ENCODE measurements at places on chromosomes 1 and 21.

- no peak for DNase-seq
Observed at GRCh38 chr1:198125995-198126735, 30.6 kb upstream of the NEK7 start.

GRCh38 chr21:43703035-43703880, 15.7 kb upstream of the PDXK start:
- DNase-seq: no peak

- no peak for DNase-seq
Observed at GRCh38 chr1:171984262-171984661, 143.0 kb downstream of the DNM3 start.

DNA sequence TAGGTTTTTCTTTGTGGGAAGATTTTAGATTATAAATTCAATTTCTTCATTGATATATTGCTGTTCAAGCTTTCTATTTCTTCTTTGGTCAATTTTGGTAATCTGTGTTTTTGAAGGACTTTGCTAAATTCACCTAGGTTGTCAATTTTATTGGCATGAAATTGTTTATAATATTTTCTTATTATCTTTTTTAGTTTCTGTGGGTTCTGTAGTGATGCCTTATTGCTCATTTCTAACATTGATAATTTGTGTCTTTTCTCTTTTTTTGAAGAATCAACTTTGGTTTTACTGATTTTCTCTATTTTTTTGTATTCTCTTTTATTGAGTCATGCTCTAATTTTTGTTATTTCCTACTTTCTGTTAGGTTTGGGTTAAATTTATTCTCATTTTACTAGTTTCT, 123.2 kb downstream of the ADSS2 start:
- DNase-seq: no peak

GRCh38 chr1:184215274-184215925, 163.9 kb downstream of the TSEN15 start:
- no peak for DNase-seq
